Esophagus muscularis mucosa (tissue), 4 donors: ENCODE measurements at places on chromosomes 11 and 22. TPM values are rescaled to one million over a fixed set of nuclear protein-coding genes. Genes with fewer than 3 reads are reported as not detected.

Gene NLRP6
- not detected for total RNA-seq

Gene SAA2
- not detected for total RNA-seq

Gene DCHS1
- total RNA-seq: 37.6 TPM

DNA sequence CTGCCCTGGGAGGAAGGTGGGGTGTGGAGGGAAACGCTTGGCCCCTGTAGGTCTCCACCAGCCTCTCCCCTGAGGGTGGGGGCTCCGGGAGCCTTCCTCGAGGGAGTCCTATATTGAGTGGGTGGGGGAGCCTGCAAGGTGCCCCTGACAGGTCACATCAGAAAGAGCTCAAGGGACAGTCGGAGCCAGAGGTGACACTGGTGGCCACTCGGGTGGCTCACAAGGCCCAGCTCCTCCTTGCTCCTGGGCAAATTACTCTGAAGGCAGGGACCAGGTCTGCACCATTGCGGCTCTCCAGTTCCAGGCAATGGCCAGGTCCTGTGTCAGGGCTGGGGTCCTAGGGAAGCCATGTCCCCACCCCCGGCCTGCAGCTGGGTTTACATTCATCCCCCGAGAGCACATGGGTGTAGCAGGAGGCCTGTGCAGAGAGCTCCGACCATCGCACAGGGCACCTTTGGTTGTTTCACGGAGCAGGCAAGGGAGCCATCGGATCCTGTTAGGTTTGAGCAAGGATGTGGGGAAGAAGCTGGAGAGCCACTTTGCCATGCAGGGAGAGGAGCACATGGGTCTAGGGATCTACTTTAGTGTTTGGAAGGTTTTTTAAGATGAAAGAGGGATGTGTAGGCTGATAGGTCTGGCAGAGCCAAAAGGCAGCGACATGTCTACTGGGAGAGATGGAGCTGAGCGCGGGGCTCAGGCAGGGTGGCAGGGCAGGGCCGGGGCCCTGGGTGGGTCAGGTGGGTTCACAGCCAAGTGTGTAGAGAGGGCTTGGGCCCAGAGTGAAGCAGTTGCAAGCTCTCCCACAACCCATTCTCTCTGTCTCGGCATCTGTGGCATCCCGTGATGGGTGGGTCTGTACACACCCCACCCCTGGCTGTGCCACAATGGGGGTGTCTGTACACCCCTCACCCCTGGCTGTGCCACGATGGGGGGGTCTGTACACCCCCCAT lies 14.8 kb downstream of the CCND1 start:
- no peak for DNase-seq

- no peak for DNase-seq
Observed at GRCh38 chr11:74123008-74123448, 47.8 kb downstream of the C2CD3 start.

DNA sequence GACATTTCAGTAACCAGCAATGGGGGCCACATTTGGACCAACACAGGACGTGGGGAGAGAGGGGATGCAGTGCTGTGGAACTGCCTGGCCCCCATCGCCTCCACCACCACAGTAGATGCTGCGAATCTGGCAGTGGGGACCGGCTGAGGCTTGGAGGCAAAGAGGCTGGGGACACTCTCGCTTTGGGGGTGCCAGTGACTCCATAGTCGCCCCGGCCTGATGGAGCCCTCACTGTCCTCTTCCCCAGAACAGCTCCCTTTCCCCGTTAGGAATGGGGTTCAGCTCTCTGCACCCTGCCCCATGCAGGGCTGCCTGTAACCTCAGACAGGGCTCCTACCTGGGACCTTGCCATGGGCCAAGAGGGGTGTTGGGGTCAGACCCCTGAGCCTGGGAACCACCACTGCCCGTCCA lies 1.8 kb upstream of the MUC2 start:
- no peak for DNase-seq

DNA sequence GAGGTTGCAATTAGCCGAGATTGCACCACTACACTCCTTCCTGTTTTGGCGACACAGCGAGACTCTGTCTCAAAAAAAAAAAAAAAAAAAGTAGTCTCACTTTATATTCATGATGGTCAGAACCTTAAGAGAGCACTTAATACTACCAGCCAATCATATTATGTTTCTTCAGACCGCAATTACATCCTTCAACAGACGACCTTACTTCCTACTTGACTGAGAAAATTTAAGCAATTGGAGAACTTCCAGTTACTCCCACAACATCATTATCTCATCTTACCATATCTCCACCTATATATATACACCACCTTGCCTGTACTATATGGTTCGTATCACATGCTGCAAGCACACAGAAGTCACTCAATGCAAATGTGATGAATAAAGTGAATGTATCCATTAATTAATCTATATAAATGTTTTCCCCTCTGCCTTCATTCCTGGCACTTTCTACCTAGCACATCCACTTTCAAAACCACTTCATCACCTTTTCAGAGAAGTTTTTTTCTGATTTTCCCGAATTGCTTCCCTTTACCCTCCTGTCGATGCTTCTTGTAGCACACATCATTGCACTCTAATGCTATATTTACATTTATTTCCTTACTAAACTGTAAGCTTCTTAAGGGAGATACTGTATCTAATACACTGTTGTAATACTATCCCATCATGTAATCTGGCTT lies 13.8 kb downstream of the ATP5MG start:
- no peak for DNase-seq
